ENCODE measurements at places on chromosomes 16 and 17.
A peak's percentile ranks its signal among the peaks of the same experiment; 100 is the strongest.

- no peak for DNase-seq
Measured at GRCh38 chr17:4178651-4179050, 35.7 kb downstream of the CYB5D2 start.

DNA sequence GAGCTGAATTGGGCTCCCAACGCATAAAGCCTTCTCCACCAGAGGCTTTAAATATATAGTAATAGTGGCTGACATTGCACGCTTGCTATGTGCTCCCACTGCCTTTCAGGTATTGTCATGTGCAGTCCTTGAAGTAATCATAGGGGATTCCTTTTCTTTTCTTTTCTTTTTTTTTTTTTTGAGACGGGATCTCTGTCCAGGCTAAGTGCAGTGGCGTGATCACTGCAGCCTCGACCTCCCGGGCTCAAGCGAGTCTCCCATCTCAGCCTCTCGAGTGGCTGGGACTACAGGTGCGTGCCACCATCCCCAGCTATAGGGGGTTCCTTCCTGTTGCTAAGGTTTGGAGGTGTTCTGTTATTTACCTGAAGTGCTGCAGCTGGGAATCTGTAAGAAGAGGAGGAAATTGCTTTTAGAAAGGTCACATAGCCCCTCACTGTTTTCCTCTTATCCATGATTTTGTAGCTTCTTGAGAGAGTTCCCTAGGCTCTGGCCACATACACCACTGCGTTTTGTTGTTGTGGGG lies 845 bp downstream of the RPL27 start:
- DNase-seq = no peak

GRCh38 chr16:88381820-88382451 lies 823 bp upstream of the ZNF469 start:
- DNase-seq = peak; percentile 20

DNA sequence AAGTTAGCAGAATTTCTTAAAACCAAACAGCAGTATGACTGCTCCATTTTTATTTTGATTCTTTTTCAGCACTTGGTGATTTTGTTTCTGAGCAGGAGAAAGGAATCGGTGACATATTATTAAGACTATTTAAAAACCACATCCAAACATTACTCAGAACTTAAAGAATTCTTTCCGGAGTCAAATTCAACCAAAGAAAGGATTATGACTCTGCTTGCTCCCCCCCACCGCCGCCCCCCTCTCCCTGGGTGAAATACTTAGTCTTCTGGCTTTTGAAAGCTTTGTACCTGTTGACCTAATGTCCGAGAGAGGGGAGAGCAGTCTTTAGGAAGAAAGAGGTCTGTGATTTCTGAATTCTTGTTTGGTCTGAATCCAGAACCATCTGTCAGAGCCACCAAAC lies 17.9 kb upstream of the COL1A1 start:
- DNase-seq = no peak

DNA sequence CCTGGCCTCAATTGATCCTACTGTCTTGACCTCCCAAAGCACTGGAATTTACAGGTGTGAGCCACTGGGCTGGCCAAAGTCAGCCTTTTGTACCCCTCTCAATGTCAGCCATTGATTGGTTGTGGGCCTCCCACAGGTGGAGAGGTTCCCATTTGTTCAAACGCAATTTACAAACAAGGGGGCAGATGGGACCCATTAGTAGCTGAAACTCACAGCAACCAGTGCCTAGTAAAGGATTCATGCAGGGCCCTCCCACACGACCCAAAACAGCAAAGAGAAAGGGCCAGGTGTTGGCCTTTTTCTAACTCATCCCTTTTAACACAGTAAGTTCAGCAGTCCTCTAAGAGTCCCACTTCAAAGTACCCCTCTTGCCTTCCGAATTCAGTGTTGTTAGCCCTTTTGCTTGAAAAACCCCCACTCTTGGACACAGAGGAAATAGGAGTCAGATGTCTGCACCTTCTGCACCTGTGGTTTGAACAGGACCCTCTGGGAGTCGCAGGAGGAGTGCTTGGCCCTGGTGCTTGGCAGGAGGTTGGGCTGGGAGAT lies 89.2 kb downstream of the PITPNC1 start:
- no peak for DNase-seq

DNA sequence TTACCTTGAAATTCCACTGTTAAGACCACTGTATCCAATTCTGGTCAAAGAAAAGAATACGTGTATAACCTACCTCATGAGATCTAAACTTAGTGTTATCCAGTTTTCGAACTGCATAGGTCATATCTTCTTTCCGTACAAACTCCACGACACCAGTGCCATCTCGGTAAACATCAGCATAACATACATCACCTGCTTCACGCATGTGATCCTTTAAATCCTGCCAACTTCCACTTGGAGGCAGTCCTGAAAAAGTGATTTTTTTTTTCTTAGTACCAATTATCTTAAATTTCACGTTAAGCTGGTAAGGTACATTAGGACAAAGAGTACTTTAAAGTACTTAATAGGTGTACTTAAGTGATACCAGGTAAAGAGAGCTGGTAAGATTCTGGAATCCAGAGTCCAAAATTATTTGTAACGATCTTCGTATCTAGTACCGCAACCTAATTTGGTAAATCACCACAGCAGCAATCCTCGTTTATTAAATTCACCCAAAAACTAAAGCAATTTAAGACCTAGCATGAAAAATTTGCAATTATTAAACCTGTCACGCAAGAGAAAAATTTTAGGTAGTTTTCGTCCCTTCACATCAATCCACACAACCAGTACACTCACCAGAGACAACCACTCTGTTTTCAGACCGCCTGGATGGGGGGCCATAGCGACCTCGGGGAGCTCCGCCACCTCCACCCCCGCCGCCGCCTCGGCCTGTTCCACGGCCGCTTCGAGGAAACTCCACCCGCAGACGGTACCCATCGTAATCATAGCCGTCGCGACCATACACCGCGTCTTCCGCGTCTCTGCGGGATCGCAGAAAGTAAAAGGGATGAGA lies 1.1 kb downstream of the SRSF1 start:
- DNase-seq = no peak

GRCh38 chr17:8952191-8952590 lies 13.3 kb downstream of the PIK3R5 start:
- no peak for DNase-seq

DNA sequence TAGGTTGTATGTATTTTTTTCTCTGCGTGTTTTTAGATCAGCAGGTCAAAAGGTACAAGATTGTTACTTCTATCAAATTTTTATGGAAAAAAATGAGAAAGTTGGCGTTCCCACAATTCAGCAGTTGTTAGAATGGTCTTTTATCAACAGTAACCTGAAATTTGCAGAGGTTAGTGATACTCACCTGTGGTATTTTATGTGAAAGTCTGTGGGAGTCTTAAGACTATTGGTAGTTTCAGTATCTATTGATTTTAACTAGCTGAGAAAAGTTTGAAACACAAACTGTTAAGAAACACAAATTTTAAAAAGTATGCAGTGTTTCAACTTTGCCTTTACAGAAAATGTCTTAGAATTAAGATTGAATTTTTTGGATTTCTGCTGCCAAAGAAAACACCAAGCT lies 49.6 kb downstream of the CYLD start:
- no peak for DNase-seq

DNA sequence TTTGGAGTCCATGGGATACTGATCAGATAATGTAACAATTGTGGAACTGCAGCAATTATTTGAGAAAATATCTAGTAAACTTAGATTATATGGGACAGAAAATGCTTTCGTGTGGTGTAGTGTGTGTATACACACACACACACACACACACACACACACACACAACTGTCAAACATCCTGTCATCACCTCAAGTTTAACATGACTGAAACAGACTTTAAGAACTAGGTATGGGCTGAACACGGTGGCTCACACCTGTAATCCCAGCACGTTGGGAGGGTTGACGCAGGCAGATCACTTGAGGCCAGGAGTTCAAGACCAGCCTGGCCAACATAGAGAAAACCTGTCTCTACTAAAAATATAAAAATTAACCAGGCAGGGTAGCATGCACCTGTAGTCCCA lies 544 bp upstream of the EVI2A start:
- no peak for DNase-seq

DNA sequence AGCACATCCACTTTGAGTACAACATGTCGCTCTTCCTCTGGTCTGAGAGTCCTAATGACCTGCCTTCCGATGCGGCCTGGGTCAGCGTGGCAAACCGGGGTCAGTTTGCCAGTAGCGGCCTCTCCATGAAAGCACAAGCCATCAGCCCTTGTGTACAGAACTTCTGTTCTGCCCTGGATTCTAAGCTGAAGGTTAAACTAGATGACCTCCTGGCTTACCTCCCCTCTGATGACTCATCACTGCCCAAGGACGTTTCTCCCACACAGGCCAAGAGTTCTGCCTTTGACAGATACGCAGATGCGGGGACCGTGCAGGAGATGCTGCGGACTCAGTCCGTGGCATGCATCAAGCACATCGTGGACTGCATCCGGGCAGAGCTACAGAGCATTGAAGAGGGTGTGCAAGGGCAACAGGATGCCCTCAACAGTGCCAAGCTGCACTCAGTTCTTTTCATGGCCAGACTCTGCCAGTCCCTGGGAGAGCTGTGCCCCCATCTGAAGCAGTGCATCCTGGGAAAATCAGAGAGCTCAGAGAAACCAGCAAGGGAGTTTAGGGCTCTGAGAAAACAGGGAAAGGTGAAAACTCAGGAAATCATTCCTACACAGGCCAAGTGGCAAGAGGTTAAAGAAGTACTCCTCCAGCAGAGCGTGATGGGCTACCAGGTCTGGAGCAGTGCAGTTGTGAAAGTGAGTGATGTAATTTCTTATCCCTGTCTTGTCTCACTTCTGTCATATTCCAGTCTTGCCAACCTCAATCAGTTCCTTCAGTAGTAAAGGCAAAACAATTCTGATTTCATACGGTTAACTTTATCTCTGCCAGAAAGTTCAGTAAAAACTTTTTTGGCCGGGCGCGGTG lies 8.6 kb downstream of the COG1 start:
- DNase-seq = no peak

DNA sequence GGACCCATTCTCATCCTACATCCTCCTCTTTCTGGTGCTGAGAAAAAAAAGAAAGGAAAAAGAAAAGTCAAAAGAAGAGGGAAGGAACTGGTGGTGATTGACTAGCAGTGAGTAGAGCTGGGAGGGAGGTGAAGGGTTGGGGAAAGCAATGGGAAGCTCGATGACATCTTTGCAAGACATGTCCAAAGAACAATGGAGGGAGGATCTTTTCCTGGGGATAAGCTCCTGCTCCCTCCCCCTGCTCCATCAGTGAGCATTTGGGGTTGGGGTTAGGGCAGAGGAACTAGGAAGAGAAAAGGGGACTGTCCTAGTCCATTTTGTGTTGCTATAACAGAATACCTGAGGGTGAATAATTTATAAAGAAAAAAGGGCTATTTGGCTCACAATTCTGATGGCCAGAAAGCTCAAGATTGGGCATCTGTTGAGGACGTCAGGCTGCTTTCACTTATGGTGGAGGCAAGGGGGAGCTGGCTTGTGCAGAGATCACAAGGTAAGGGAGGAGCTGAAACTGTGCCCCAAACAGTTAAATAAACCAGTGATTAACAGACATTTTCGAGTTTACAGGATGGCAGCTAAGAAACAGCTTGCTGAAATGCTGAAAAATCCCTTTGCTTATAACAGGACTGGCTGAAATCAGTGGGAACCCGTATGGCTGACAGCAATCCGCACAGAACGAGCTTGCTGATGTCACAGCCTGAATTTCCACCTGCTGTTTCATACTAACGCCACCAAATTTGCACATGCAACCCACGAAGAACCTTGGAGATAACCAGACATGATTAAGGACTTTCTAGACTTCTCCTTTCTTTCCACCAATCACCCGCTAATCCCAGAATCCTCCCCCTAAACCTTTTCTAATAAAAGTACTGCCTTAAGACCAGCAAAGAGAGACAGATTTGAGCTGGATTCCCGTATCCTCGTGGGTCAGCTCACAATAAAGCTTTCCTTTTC lies 1.6 kb upstream of the ODF4 start:
- no peak for DNase-seq

GRCh38 chr16:46709469-46710005 lies 20.1 kb downstream of the ORC6 start:
- DNase-seq = no peak

DNA sequence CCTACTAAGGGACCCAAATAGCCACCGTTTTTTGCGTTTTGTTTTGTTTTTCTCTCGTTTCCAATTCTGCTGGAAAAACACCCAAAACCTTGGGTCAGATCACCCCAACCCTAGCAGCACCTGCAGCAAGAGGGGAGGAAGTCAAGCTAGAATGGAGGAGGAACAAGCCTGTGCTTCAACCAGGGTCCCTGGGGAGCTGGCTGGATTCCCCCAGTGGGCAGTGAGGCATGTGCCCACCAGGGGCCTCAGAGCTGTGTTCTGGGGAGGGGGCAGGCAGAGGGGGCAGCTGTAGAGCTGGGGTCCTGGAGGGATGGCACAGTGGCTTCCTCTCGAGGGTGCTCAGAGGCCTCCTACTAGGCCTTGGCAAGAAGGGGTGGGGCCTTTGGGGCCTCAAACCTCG lies 6.5 kb downstream of the CD79B start:
- peak; percentile 11 for DNase-seq

DNA sequence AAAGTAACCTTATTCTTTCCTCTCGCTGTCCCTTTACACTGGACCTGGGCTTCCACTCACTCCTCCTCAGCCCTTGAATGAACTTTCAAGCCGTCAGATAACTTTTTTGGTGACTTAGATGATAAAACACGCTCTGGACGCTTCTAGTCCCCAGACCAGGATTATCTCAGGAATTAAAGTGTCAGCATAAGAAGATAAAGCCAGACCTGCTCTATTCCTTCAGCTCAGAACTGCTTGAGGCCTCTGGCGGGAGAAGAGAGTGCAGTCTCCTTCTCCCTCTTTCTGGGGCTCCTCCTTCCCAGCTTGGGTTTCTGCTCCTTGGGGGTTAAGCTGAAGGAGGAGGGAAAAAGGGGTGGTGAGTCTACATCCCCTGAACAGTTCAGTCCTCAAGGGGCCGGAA lies 6.6 kb downstream of the LPO start:
- DNase-seq = no peak

DNA sequence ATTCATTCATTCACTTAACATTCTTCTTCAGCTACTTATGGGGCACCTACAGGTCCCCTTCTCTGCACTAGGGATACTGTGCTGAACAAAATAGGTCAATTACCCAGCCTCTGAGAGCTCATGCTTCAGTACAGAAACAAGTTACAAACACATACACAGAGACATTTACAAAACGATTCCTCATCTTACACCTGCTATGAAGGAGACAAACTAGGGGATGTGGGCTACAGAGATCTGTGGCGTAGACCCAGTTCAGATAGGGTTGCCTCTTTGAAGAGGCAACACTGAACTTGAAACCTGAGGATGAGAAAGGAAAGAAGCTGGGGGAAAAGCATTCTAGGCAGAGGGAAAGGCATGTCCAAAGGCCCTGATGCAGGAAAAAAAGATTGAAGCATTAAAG lies 5.2 kb downstream of the IL21R start:
- no peak for DNase-seq

- no peak for DNase-seq
Measured at GRCh38 chr17:48549914-48550501, 5.1 kb upstream of the HOXB2 start.

DNA sequence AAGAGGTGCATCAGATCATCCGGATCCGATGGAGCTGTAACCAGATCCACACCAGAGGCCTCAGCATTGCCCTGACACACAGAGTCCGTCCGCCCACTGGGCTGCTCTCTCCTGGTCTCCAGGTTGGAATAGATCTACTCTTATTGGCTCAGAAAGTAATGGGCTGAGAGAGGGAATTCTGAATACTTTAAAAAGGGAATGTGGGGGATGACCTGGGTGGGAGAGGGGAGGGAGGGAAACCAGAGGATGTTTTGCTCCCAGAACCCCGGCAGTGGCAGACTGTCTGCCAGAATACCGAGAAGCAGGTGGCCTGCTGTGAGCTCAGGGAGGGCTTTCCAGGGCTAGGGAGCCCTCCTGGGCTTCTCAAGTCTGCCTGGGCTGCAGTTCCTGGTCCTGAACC lies 126.5 kb downstream of the ENGASE start:
- DNase-seq = no peak
